ENCODE measurements at places on chromosomes 1 and 21.

GRCh38 chr1:35594005-35594760 lies 21.1 kb downstream of the TFAP2E start:
- no peak for DNase-seq

- DNase-seq, result peak; percentile 46
Observed at GRCh38 chr1:115469703-115470476, 131.8 kb upstream of the NGF start.

GRCh38 chr1:184075055-184076029 lies 23.8 kb downstream of the TSEN15 start:
- DNase-seq, result peak; percentile 79

GRCh38 chr1:52669696-52670095 lies 28.5 kb downstream of the COA7 start:
- DNase-seq, result no peak

- DNase-seq, result no peak
Observed at GRCh38 chr1:176815621-176816020, 348.9 kb downstream of the ASTN1 start.

DNA sequence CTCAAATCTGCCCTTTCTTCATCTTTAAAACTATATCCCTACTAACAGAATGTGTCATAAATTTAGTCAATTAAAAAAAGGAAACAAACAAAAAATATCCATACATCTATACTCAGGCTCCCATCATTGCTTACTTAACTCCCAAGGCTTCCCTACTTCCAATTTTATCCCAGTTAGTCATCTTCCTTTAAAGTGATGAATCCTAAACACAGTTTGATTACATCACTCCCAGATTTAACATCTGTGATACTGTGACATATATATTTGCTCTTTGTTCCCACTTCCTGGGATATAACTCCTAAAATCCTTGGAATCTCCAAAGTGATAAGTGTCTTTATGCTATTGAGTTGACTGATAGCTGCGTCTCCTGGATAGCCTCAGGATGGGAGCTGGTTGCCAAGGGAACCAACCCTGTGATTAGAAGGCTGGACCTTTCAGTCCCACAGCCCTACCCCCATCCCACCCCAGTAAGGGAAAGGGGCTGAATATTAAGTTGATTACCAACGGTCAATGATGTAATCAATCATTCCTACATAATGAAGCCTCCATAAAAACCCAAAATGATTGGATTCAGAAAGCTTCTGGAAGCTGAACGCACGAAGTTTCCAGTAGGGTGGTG lies 21.6 kb downstream of the GLMN start:
- DNase-seq, result peak; percentile 55

GRCh38 chr1:87369736-87370478 lies 41.2 kb downstream of the LMO4 start:
- DNase-seq, result no peak

- DNase-seq, result no peak
Observed at GRCh38 chr1:23980728-23981070, 572 bp upstream of the SRSF10 start.

DNA sequence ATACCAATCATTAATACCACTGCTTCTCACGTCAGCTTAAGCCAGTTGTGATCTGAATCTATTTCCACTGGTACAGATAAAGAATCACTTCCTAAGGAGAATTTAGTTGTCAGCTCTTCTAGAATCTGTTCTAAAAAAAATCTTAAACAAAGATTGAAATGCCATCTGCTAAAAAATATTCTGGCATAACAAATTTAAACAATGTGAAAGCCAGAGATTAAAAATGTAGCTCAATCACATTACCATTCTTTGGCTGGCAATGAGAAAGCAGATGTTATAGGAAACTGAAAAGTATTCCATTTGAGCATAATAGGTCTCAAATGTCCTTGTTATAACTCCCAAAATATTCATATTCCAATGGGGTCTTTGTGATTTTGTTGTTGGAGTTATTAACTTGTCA lies 21.7 kb upstream of the LRRC8B start:
- DNase-seq, result no peak
